Posterior vena cava (tissue), 2 donors: ENCODE measurements at places on chromosomes 1 and 21. TPM values are rescaled to one million over a fixed set of nuclear protein-coding genes. Genes with fewer than 3 reads are reported as not detected.

CAMK2N1 gene
- total RNA-seq, result 22.9 TPM

HCN3 gene
- total RNA-seq, result 1.4 TPM

CENPF gene
- 1.3 TPM for total RNA-seq

FOXD2 gene
- 0.19 TPM for total RNA-seq

LAMB3 gene
- 1.5 TPM for total RNA-seq

KCNJ6 gene
- not detected for total RNA-seq

RIMS3 gene
- 11.2 TPM for total RNA-seq

BRDT gene
- not detected for total RNA-seq

RAD54L gene
- total RNA-seq, result 0.67 TPM

NBPF6 gene
- not detected for total RNA-seq

C1orf115 gene
- total RNA-seq, result 7.4 TPM

DISC1 gene
- total RNA-seq, result 10.9 TPM

SDF4 gene
- total RNA-seq, result 151 TPM
